ENCODE measurements at places on chromosomes 16 and 17.

DNA sequence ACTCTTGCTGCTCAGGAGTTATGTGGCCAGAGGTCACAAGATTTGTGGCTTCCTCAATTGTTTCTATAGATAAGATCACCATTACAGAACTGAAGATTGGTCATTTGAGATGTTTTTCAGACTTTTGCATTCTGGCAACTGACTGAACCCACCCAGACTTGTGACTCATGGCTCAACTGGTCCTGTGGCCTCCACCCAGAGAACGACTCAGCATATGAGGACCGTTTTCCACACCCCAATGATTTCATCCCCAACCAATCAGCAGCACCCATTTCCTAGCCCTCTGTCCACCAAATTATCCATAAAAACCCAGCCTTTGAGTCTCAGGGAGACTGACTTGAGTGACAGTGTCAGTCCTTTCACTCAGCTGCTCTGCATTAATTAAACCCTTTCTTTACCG, 143.2 kb upstream of the ASIC2 start:
- DNase-seq: no peak

DNA sequence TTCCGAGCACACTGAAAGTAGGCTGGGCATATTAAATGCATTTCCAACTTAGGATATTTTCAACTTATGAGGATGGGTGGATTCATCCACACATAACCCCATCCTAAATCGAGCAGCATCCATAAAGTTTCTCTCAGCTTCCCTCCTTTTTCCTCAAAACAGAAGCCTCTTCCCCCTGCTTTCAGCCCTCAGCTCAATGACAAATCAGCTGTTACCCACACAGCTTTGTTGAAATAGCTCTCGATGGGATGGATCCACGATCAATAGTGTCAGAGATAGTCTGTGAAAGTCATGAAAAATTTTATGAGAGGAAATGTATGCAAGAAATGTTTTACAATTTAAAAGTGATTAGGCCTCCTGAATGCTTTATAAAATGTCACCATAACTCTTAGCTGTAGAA, 2.5 kb downstream of the DHX33 start:
- DNase-seq: no peak

DNA sequence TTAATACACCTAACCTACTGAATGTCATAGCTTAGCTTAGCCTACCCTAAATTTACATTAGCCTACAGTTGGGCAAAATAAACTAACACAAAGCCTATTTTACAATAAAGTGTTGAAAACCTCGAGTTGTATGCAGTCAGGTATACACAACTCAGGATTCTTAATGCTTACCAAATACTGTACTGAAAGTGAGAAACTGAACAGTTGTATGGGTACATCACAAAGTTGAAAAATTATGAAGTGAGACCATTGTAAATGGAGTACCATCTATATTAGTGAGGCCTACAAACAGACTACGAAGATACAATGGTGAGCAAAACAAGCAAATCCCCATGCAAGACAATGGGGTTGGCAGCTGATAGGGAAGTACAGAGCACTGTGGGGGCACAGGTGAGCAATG, 79.7 kb downstream of the VAT1L start:
- no peak for DNase-seq

DNA sequence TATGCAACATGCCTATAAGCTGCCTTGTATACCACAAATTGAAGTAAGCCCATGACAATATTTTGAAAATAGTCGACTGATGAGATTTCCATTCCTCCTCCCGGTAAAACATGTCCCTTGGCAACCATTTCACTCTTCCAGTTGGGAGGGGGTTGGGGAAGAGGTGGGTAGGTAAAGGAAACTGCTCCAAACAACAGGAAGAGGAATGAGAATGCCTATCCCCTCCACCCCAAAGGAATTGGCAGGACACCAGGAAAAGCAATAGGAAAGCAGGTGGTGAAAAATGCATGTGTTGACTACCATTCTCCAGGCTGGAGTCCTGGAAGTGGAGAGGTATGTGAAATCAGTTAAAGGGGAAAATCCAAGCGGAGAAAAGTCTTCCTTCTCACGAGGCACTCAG, 455.9 kb upstream of the PSMD7 start:
- no peak for DNase-seq

DNA sequence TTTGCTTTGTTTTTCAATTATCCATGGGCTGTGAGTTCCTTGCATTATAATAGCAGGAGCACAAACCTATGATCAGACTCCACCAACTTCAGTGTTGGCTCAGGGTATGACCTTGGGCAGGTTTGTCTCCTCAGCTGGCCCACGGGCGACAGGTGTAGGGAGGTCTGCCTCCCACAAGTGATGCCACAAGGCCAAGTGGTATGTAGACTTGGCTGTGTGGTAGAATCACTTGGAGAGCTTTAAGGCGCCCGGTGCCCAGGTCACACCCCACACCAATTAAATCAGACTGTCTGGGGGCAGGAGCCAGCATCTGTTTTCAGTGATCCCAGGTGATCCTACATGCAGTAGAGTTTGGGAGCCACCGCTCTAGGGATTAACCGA, 153.4 kb downstream of the CLEC16A start:
- DNase-seq: no peak

DNA sequence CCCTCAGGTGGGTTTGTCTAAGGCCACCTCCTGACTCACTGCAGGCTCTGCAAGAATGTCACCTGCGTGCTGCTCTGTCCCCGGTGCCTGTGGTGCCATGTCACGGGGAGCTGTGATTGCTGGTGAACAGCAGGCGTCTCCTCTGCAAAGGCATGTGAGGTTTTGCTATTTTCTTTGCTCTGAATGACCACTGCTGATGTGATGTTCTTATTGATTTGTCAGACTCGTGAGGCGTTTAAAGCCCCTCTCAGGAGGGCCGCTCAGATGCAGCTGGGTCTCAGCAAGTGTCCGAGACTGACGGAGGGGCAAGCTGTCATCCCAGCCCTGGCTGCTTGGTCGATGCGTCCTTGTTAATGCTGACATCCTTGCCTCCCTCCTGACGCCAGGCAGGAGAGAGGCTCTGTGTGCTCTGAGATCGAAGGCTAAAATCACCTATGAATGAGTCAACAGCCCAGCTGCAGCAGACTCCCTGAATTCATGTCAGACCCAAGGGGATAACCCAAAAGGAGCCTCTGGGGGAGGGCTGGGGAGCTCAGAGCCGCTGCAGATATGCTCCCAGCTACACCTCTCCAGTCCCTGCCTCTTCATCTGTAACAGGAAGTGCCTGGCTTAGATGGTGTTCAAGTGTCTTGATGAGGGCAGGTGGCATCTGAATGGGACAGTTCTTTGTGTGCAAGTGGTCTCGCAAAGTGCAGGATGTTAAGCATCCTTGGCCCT, 11.8 kb upstream of the PEMT start:
- no peak for DNase-seq

- peak; percentile 88 for DNase-seq
These were observed 1.9 kb downstream of the SLC16A3 start for GRCh38 chr17:82230609-82231311.

DNA sequence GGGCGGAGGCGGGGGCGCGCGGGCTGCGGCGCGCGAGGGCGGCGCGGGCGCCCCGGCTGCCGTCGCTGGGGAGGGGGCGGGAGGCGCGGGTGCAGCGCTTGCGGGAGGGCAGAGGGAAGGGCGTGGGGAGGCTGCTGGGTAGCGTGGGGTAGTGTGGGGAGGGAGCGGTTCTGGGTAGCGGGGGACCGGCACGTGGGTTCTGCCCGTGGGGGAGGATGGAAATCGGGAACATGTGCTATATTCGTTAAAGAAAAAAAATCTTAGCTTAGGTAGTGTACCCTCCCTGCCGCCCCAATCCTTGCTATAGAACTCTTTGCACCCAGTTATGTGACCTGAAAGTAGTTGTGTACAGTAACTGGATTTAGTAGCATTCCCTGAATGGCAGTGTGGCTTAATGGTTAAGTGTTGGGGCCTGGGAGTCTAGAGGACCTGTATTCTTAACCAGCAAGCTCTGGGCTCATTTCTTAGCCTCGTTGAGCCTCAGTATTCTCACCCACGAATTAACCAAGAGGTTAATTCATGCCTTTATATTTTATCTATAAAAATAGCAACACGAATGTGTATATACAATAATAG, 646 bp downstream of the RABEP1 start:
- peak; percentile 66 for DNase-seq

- DNase-seq: no peak
These were observed 134.2 kb upstream of the CPHXL start for GRCh38 chr16:75860326-75861053.

DNA sequence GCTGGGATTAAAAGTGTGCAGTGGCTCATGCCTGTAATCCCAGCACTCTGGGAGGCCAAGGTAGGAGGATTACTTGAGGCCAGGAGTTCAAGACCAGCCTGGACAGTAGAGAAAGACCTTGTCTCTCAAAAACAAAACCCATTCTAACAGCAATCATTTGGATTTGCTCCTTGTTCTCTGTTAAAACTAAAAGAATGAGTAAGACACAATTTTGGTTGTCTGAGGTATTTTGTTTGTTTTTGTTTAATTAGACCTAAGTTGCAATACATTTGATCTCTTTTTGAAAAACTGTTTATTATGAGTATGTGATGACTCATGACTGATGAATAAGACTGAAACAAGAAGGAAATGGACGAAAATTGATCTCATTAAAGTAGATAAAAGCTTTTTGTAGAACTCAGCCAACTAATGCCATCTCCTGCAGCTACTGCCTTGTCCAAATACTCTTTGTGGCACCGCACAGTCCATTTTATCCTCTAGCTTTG, 29.0 kb downstream of the GLG1 start:
- DNase-seq: no peak

- DNase-seq: no peak
These were observed 79.2 kb upstream of the CIBAR2 start for GRCh38 chr16:85191341-85191965.

DNA sequence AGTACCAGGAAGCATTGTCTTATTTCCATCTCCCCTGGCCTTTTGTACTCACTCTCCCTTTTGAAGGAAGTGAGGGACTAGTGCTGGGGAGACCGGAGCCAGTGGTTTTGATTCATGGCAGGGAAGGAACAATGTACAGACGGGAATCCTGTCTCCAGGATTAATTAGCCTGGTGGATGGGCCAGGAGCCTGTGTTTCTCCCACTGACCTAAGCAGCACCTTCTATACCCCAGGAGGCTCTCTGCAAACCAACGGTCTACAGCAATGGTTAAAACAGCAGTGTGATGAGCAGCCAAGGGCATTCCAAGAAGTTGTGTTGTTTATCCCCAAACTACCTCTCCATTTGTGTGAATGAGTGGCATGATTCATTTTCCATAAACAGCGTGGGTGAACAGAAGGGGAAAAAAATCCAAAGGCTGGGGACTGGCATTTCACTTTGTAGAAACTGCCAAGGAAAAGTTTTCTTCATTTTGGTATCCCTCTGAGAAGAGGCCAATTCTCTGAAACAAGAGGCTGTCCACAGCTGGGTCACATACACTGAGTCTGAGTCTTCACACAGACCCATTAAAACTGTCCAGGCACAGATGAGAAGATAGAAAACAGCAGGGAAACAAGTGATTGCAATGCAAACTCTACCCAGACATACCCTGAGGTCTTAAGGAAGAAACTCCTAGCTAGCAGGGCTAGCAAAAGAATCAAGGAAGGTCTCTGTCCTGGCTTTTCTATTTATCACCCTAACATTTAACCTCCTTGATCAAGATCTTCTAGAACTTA, 18.1 kb downstream of the ANKFN1 start:
- DNase-seq: no peak

- no peak for DNase-seq
These were observed 137.9 kb upstream of the HS3ST4 start for GRCh38 chr16:25553711-25554436.

GRCh38 chr17:64920026-64920418, 744 bp upstream of the LRRC37A3 start:
- DNase-seq: peak; percentile 45

DNA sequence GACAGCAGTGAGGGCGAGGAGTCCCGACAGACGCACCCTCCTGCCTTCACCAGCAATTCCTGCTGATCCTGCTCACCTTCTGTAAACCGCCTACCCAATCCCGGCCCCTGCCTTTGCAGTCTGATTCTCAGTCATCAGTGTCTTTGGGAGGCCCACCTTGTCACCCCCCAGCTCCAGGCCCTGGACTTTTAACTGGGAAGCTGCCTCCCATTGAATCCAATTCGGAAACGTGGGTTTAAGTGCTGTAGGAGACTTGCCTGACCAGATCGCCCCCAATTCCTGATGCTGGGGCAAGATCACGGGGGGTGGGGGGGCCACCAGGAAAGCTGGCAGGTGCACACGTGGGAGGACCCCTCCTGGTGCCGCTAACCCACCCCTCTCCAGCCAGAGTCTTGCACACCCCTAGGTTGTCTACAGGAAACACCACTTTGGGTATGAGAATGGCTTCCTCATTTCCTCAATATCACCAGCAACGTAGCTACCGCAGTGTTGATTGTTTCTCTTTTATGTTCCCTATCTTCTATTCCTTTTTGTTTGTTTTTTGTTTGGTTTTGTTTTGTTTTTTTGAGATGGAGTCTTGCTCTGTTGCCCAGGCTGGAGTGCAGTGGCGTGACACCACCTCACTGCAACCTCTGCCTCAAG, 46.6 kb upstream of the CMIP start:
- DNase-seq: no peak

- peak; percentile 10 for DNase-seq
These were observed 4.7 kb upstream of the BEAN1 start for GRCh38 chr16:66422366-66422765.

GRCh38 chr17:59494757-59495368, 70.5 kb upstream of the DHX40 start:
- no peak for DNase-seq

DNA sequence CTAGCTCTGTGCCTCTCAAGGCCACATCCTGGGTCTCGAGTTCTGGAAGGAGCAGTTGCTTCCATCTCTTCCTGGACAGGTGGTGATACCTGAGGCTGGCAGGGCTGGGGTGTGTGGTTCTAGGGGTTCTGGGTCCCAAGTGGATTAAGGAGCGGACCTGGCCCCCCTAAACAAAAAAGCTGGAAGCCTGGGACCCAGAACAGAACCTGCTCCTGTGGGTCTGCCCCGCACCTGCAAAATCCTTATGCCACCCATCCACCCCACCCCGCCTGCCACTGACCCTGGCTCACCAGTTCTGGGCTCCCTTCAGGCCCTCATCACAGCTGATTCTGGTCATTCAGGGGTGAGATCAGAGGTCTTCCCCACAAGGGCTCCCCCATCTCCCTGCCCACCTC, 44.8 kb downstream of the ADCY7 start:
- peak; percentile 41 for DNase-seq
